Activated naive CD8-positive, alpha-beta T cell treated with anti-CD3 and anti-CD28 coated beads for 36 hours (primary cell): ENCODE measurements at places on chromosomes 4 and X. TPM values are rescaled to one million over a fixed set of nuclear protein-coding genes. Genes with fewer than 3 reads are reported as not detected.

DNA sequence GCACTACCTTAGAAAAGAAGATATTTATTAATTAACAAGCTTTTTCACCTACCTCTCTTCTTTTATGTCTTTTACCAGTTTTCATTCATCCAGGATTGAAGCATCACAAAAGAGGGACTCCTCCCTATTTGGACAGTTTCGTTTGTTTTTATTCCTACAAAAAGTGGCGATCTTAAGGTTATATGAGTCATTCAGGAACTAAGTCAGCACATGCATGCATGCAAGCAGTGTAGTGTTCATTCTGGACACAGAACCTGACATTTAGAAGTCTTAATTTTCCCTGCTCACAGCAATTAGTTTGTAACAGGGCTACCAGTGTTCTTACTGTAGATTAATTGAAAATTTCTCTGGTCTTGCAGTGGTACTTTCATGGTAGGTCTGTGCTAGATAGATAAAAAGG lies 47.9 kb upstream of the QRFPR start:
- DNase-seq, result no peak

- no peak for DNase-seq
Observed at GRCh38 chrX:68416592-68416991, 16.7 kb downstream of the OPHN1 start.

GRCh38 chr4:148776941-148777340 lies 334.7 kb upstream of the NR3C2 start:
- no peak for DNase-seq

DNA sequence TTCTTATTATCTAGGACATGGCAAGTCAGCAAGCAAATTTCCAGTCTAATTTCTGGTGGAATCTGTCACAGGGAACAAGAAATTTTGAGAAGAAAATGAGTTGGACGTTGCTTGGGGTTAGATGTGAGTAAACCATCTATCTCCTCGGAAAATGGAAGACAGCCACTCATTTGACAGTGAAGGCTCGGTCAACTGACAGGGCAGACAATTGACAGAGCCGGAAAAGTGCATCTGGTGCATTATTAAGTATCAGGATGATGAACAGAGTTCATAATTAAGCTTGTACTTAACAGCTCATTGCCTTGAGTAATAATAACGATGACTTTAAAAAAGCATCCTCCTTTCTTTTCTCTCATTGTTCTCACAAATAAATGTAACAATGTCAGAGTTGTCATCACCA lies 168.4 kb downstream of the MAD2L1 start:
- DNase-seq, result no peak

GRCh38 chr4:3532751-3533422 lies 665 bp upstream of the LRPAP1 start:
- DNase-seq, result no peak

DNA sequence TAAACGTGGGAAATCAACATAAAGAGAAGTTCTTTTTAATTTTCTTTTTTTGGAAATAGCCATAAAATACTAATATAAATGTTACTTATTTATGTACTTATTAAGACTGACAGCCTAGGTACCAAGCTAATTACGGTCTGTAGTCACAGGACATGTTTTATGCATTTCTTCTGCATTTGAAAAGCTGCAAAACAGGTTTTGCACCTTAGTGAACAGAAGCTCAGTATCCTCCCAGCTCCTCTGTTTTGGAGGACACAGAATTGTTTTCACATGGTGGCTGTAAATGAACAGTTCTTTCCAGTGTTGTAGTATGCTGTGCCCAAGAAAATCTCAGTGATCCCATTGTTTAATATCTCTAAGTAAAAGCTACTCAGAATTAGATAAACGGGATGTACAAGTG lies 1788.0 kb upstream of the TENM3 start:
- no peak for DNase-seq

GRCh38 chrX:9781941-9782340 lies 4.3 kb upstream of the SHROOM2 start:
- no peak for DNase-seq

- no peak for DNase-seq
Observed at GRCh38 chrX:118538386-118538785, 42.8 kb downstream of the DOCK11 start.

- no peak for DNase-seq
Observed at GRCh38 chr4:56649445-56650261, 31.4 kb downstream of the HOPX start.

- no peak for DNase-seq
Observed at GRCh38 chr4:93730251-93730650, 98.3 kb upstream of the ATOH1 start.

GRCh38 chrX:130909469-130910136 lies 6.6 kb upstream of the ENOX2 start:
- no peak for DNase-seq

- no peak for DNase-seq
Observed at GRCh38 chr4:112311516-112311915, 14.3 kb downstream of the ALPK1 start.

- DNase-seq, result no peak
Observed at GRCh38 chr4:38779790-38780189, 3.0 kb downstream of the TLR10 start.

DNA sequence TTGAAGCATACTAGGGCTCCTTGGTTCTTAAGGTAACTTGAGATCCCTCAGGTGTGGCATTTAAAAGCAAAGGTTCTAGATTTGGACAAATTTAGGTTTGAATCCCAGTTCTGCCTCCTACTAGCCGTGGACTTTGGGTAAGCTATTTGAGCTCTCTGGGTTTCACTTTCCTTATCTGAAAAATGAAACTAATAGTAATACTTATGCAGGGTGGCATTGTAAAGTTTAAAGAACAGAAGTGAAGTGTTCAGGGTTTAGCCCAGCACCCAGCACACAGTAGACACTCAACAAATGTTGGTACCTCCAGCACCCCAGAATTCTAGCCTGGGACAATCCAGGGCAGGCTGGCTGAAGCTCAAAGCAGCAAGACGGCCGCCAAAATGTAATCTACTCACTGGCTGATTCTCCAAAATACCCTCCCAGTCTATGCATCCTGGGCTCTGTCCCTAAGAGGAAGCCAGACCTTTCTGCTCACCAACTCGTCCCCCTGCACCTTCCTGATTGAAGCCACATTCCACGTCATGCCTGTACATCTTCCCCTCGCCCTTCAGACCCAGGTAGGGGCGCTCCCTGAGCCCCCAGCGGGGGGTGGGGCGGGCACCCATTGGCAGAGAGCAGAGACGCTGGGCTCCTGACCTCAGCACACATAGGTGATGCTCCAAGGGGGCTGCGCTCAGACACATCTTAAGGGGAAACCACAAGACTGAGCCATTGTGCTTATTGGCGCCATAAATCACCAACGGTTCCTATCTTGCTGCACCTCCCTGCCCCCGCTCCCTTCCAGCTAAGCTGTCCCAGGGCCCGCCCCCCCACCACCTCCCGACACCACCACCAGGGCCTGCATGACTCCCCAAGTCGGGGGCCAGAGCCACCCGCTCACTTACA lies 160.6 kb downstream of the BCOR start:
- DNase-seq, result peak; percentile 15

DNA sequence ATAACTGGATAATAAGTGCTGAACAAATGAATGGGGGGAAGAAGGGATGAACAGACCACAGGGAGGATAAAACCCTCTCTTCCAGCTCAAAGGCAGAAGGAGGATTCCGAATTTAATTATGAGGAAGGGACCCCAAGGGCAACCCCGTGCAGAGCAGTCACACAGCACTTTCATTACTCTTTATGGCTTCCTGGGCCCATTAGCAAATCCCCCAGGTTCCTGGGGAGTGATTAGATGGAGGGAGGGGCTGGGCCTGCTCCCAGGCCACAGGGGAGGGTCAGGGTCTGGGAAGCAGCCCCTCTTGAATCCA lies 67.1 kb downstream of the PPP2R2C start:
- no peak for DNase-seq

GRCh38 chr4:1029529-1029928 lies 18.1 kb downstream of the FGFRL1 start:
- no peak for DNase-seq

GRCh38 chr4:4800646-4801408 lies 58.6 kb upstream of the MSX1 start:
- DNase-seq, result no peak

DNA sequence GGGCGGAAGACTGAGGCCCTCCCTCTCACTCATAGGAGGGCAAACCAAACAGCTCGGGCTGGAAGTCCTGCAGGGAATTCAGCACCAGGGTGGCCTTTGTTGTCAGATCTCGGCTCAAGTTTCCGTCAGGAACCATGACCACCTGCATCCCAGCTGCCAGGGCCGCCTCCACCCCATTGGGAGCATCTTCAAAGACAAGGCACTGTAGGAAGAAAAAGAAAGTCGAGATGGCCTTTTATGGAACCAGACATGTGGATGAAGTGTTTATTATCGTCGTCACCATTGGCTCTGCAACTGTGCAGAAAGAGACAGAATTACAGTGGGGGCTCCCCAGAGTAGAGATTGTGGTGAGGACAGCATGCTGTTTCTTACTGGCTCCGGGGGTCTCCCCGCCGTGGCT lies 97.2 kb upstream of the STS start:
- no peak for DNase-seq

Gene CDX4
- total RNA-seq, result not detected

Gene OPRPN
- not detected for total RNA-seq

Gene LUZP4
- total RNA-seq, result not detected

Gene KLHL4
- total RNA-seq, result not detected

Gene TCEAL5
- not detected for total RNA-seq

Gene LANCL3
- total RNA-seq, result 0.30 TPM
